ENCODE measurements at places on chromosomes 5 and 9.

DNA sequence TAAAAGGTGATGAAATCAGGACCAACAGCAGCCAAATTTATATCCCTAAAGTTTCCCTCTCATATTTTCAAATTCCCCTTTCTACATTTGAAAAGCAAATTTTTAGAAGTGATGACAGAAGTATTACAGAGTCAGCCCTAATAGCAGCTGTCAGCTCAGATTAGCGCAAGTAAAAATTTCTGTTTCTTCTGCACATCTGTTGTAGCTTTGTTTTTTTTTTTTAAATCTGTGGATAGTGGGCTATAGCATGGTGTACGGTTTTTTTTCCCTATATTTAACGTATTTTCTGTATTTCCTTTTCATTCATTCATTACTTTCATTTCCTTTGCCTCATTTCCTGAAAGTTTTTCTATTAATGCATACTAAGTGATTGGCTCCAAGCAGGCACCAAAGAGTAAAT, 99.1 kb downstream of the MACIR start:
- no peak for DNase-seq

- DNase-seq, result no peak
These were observed 306.6 kb downstream of the ACTL7B start for GRCh38 chr9:108549184-108549583.

DNA sequence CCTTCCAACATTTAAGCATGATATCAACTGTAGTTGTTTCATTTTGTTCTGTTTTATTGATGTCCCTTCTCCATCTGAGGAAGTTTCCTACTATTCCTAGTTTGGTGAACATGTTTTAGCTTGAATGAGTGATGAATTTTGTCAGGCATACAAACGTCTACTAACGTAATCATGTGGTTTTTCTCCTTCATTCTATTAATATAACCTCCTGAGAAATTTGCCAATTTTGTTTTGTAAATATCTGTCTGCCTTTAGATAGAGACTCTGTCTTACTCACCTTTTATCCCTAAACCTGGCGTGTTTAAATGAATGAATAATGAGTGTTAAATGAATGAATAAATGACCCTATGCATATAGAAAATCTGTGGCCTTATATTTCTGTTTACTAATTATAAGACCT, 26.5 kb upstream of the NREP start:
- DNase-seq, result no peak

- no peak for DNase-seq
These were observed 6.2 kb upstream of the CERCAM start for GRCh38 chr9:128414461-128414860.

DNA sequence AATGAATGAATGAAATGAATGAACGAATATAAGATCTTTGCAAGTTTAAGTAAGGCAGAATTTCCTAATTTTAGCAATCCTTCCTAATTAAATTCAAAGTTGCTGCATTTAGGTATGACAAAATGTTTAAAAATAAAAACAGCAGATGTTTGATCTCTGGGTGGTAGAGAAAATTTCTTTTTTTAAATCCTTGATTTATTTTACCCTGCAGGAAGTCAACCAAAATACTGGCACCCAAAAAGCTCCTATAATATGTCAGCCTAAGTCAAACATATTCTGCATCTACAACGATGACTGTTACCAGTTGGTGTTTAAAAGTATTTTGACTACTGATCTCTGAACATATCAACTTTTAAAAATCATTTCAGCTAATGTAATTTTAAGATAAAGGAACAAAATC, 58.4 kb downstream of the TTC39B start:
- no peak for DNase-seq

DNA sequence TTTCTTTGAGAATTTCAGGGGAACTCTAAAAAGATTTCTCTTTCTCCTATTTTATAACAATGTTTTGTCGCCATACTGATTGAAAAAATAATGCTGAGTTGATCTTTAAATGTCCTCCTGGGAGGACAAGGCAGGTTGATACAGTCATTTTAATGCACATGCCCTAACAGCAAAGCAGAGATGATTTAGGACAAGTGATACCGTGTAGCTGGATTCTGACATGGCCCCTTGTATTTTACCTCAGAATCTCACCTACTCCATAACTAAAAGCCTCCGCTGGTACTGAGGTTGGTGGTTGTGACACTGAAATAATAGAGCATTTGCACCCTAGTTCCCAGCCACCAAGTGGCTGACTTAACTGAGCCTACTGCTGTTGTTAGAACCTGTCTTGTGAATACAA, 811 bp upstream of the LRRTM2 start:
- DNase-seq, result no peak
